ENCODE measurements at places on chromosomes 6 and 20.

GRCh38 chr6:29628419-29629281 is 4.3 kb downstream of the GABBR1 start:
- DNase-seq = peak; percentile 56

GRCh38 chr6:514396-514978 is 122.9 kb downstream of the IRF4 start:
- no peak for DNase-seq

DNA sequence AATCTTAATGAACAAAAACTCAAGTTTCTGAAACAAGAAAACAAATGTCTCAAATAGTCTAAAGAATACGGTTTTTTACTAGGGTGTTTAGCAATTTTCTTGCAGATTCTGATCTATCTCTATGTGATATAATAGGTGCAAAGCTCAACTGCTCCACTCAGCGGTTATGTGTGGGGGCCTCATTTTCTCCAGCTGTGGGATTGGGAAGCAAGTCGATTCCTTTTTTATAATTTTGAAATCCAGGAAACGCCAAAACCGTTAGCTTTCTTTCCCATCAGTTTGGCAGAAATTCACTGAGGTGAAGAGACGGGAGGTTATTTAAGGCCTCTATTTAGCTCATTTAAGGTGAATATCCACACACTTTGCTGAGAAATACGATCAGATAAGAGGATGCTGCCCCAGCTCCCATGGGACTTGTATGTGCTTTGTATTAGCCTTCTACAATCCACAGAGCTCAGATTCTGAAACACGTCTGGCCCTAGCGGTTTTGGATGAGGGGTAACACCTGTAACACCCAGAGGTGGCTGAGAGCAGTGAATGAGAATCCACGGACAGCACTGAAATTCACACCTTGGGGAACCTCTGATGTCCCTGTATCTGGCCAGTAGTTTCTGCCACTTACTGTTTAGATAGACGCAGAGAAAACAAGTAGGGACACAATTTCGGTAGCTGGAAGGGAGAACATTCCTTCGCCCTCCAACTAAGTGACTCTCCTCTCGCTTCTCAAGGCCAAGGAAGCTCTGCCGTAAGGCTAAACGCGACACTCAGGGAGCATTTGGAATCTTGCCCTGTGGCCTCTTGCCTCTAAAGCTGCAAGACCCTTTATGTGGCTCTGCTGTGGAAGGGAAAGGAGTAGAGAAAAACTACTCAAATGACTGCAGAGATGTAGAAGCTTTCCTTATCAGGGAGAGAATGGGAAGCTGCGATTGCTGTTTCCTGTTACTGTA is 6.5 kb upstream of the BCAS4 start:
- no peak for DNase-seq

DNA sequence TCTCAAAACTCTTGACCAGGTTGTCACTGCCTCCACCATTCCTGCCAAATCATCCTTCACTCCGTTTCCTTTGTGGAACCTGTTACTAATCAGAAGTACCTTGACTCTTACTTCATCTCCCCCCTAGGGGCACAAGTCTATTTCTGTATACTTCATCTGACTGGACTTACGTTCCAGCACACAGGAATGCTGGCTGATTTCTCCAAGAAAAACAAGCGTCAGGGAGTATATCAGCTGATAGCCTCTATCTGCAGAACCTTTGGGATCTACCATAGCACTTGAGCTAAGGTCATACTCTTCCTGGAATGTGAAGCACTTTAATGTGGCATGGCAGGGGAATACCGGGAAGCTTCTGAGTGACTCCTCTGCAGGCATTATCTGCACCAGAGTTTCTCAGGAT is 178.1 kb upstream of the MOCS1 start:
- no peak for DNase-seq

DNA sequence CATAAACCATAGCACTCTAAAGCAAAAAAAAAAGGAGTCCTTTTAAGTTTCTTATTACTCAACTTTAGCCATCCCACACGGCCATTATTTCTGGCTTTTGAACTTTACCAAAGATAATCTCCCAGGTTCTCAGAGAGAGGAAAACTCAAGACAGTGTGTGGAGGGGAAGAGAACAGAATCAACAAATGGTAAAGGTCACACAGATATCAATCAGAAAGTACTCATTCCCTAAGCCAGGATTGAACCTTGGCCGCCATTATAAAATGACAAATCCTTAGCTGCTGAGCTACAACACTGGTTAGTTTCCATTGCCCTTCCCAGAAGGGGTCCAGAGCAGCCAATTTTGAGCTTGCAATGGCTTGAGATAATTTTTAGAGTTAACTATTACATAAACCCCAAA is 10.1 kb upstream of the TRIM38 start:
- DNase-seq = no peak

DNA sequence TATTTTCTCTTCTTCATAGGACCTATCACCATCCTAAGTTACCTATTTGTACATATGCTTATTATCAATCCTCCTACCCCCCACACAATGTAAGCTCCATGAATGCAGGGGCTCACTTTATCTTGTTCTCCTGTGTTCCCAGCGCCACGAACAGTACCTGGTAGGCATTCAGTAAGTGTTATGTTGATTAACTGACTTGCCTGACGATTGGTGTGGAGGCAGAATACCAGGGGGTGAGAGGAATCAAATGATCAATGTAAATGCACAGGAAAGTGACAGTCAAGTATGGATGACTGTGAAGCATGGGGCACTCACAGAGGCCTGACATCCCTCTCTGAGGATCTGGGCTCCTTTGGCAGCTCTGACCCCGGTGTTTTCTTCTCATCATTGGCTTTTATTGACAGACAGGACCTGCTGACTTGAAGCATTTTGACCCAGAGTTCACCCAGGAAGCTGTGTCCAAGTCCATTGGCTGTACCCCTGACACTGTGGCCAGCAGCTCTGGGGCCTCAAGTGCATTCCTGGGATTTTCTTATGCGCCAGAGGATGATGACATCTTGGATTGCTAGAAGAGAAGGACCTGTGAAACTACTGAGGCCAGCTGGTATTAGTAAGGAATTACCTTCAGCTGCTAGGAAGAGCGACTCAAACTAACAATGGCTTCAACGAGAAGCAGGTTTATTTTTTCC is 6.1 kb upstream of the IFT52 start:
- no peak for DNase-seq
